Cortex of kidney (tissue), 1 donor: ENCODE measurements at places on chromosomes 5 and 9.

- DNase-seq: no peak
Measured at GRCh38 chr9:130857864-130858738, 23.0 kb downstream of the ABL1 start.

DNA sequence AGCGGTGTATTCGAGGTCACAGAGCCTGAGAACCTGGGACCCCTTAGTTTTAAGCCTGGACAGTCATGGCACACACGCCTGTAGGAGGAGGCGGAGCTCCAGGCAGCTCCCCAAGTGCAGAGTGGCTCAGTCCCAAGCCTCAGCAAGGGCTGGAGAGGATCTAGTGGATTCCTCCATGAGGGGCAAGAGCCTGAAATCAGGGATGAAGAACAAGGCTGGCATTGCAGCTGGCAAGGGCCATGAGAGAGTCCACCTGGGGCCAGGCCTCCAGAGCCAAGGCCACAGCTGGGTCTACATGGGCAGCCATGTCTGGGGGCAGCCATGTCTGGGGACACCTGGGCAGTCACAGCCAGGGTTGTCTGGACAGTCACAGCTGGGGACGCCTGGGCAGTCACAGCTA lies 21.9 kb downstream of the ADAMTSL2 start:
- DNase-seq: no peak

DNA sequence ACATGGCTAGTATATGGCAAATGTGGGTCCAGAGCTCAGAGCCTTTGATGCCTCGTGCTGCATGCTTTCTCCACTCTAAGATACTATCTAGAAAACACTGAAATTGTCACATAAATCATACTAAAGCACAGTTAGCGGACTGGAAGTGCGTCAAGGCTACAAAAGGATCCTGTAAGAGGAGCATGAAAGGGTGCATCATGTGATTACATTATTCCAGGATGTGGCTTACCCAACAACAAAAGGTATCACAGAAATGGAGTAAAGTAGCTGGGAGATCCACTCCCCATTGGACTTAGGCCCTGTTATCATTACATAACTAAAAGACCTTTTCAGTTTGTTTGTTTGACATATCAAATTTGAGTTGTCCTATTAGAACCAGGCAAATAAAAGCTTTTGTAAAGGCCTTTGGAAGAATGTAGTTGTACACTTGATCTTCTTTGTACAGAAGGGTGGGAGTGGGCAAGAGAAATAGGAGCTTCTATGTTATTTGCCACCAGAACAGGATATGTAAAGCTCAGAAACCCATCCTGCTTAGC lies 6.9 kb downstream of the SLC31A1 start:
- no peak for DNase-seq

- no peak for DNase-seq
Measured at GRCh38 chr5:72042097-72042496, 65.2 kb upstream of the MAP1B start.

- no peak for DNase-seq
Measured at GRCh38 chr5:102924963-102925362, 169.9 kb downstream of the PAM start.

DNA sequence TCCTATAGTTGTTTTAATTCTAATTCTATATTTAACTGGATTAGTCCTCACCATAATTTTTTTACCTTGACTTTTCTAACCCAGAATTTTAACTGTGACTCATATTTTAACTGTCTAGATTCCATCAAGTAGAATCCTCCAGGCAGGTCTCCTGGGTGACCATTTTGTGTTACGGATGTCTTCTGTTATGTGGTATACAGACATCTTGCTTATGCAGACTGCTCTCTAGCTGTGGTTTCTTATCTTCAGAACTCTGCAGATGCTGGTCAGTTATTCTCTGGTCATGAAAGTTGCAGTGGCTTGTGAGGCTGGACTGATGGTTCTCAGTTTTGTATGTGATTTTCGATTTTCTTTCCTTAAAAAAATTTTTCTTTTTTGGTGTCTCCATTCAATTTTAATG lies 139.4 kb downstream of the ATG10 start:
- DNase-seq: no peak

GRCh38 chr9:127943011-127943662 lies 5.5 kb upstream of the DPM2 start:
- no peak for DNase-seq

GRCh38 chr5:42874621-42875198 lies 63.0 kb upstream of the SELENOP start:
- DNase-seq: no peak

- no peak for DNase-seq
Measured at GRCh38 chr9:18366184-18366583, 107.8 kb upstream of the ADAMTSL1 start.

- DNase-seq: no peak
Measured at GRCh38 chr9:25939126-25939525, 260.9 kb upstream of the TUSC1 start.

DNA sequence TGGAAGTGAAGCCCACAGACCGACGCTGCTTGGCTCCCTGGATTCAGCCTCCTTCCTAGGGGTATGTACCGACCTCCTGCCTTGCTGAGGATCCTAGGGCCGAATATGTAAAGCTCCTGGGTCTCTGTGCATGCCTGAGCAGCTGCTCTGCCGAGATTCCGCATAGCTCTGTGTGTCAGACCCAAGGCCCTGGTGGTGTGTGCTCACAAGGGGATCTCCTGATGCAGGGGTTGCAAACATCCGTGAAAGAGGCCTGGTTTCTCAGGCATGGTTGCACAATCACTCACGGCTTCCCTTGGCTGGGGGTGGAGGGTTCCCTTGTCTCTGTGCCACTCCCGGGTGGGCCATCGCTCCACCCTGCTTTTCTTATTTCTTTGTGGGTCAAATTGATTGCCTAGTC lies 19.9 kb upstream of the SVEP1 start:
- no peak for DNase-seq

DNA sequence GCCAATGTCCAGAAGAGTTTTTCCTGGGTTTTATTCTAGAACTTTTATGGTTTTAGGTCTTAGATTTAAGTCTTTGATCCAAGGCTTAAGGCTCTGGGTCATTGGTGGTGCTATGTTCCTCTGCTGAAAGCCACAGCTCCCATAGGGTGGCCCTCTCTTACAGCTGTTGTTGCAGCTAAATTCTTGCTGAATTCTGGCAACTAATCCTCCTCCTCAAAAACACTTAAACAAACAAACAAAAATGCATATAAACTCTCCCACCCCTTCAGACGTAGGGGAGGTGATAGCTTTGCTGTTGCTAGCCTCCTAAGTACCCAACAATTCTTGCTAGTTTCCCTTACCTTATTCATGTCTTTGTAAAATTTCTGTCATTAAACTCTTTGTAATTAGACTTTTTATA lies 30.2 kb downstream of the IQGAP2 start:
- no peak for DNase-seq

GRCh38 chr9:4717815-4718214 lies 23.2 kb downstream of the AK3 start:
- DNase-seq: no peak

- no peak for DNase-seq
Measured at GRCh38 chr5:36934740-36935356, 58.3 kb downstream of the NIPBL start.

DNA sequence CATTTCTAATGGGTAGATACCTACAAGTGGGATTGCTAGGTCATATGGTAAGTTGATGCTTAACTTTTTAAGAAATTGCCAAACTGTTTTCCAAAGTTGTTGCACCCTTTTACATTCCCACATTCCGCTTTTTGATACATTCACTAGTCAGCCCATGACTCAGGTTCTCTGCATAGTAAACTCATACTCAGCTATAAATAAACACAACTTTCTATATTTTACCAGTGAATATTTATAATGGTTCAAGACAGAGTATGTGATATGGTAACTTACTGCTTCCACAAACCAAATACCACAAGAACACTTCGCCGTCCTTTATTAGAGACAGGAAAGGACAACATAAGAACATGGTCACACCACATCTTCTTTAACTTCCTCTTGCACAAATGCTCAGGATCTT lies 54.0 kb downstream of the PLPP1 start:
- no peak for DNase-seq

DNA sequence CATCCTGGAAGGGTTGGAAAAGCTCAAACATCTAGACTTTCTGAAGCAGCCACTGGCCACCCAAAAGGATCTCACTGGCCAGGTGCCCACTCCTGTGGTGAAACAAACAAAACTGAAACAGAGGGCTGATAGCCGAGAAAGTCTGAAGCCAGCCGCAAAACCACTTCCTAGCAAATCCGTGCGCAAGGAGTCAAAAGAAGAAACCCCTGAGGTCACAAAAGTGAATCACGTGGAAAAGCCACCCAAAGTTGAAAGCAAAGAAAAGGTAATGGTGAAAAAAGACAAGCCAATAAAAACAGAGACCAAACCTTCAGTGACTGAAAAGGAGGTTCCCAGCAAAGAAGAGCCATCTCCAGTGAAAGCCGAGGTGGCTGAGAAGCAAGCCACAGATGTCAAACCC lies 87.6 kb downstream of the MAP1B start:
- DNase-seq: no peak

- DNase-seq: no peak
Measured at GRCh38 chr5:24053737-24054136, 546.3 kb downstream of the PRDM9 start.

DNA sequence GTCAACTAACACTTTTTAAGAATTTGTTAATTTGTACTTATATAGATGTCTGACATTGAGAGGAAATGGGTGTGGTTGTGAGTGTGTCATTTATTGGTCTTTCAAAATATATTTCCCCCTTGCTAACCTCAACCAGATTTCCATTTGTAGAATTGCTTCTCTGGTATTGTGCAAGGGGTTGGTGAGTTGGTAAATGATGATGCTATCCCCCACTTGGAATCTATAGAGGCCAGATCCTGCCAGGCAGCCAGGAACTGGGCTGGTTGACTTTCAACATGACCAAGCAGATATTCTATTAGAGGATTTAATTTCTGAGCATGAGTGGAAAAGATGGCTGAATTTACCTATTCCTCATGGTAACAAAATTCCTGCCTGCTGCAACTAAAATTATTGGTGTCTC lies 306.6 kb upstream of the KIF2A start:
- no peak for DNase-seq

GRCh38 chr5:89536020-89536419 lies 653.0 kb upstream of the MEF2C start:
- DNase-seq: no peak

- no peak for DNase-seq
Measured at GRCh38 chr5:39040875-39041274, 33.3 kb downstream of the RICTOR start.

GRCh38 chr5:108727651-108728565 lies 19.8 kb upstream of the FER start:
- peak; percentile 73 for DNase-seq

GRCh38 chr9:6471231-6471850 lies 58.3 kb downstream of the UHRF2 start:
- no peak for DNase-seq

GRCh38 chr9:34723141-34723540 lies 13.2 kb upstream of the CCL21 start:
- no peak for DNase-seq

- no peak for DNase-seq
Measured at GRCh38 chr5:35990520-35990919, 670 bp downstream of the UGT3A1 start.

- no peak for DNase-seq
Measured at GRCh38 chr5:63025679-63026078, 447.1 kb downstream of the LRRC70 start.

- no peak for DNase-seq
Measured at GRCh38 chr5:133421394-133421793, 190.9 kb downstream of the FSTL4 start.

DNA sequence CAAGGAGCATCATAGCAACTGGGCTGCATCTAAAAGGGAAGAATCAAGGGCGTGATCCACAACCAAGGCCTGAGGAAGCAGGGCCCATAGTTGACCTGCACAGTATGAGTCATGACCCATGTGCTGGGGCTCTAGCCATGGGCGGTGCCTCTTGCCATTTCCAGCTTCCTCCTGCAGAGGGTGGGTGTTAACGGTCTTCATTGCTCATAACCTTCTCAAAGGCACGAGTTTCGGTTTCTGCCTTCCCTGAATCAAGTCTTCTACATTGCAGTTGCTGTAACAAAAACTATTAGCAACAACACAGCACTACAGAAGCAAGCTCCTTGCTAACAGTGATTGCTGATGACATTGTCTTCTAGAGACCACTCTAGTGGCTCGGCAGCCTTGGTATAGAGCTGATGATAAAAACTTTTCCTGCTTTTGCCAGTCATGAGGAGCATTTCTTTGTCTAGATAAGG lies 66.9 kb downstream of the CTSL start:
- no peak for DNase-seq

DNA sequence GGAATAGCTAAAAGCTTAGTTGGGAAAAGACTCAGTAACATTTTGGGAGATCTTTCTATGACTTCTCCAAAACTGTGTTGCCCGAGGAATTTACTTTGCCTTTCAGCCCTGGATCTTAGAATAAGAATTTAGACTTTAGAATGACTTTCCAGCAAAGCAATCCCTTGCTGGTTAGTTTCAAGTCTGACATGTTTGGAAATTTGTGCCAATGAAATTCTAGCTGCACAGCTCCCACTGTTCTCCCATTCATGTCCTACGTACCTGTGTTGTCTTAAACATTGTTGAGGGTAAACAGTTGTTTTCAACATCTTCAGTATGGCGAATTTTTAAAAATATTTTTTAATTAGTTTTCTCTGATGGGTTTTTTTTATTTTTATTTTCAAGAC lies 111.4 kb downstream of the CCDC192 start:
- no peak for DNase-seq

DNA sequence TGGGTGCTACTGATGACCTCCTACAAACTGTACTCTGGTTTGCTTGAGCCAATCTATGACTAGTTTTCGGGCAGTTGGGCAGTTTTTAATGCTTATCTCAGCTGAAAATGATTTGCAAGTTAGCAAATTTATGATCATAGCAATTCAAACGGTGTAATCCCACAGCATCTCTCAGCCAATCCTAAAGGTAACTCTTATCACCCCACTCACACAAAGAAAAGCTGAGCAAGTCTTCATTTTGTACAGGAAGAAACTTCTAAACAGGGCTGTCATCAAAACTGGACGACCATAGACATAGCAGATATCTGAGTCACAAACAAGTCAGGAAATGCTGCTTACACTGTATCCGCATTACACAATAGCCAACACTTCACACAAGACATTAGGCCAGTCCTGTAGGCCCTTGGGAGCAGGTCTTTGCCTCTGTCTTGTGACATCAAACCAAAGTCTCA lies 2.6 kb upstream of the ENC1 start:
- no peak for DNase-seq

- no peak for DNase-seq
Measured at GRCh38 chr5:66179297-66180051, 35.4 kb downstream of the SREK1 start.
